ENCODE measurements at places on chromosomes 1 and 21.

- no peak for DNase-seq
Observed at GRCh38 chr21:35048183-35048601, 910 bp downstream of the RUNX1 start.

DNA sequence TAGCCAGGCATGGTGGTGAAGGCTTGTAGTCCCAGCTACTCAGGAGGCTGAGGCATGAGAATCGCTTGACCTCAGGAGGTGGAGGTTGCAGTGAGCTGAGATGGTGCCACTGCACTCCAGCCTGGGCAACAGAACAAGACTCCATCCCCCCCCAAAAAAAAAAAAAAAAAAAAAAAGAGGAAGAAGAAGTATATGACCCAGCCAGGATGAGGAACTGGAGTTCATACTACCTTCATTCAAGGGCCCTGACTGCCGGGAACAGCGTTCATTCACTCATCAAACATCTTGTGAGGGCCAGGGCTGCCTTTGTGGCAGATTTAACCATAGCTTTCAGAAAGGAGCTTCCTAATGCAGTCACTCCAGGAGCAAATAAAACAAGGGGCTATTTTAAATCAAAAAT lies 127.6 kb downstream of the MRPS6 start:
- DNase-seq: no peak

DNA sequence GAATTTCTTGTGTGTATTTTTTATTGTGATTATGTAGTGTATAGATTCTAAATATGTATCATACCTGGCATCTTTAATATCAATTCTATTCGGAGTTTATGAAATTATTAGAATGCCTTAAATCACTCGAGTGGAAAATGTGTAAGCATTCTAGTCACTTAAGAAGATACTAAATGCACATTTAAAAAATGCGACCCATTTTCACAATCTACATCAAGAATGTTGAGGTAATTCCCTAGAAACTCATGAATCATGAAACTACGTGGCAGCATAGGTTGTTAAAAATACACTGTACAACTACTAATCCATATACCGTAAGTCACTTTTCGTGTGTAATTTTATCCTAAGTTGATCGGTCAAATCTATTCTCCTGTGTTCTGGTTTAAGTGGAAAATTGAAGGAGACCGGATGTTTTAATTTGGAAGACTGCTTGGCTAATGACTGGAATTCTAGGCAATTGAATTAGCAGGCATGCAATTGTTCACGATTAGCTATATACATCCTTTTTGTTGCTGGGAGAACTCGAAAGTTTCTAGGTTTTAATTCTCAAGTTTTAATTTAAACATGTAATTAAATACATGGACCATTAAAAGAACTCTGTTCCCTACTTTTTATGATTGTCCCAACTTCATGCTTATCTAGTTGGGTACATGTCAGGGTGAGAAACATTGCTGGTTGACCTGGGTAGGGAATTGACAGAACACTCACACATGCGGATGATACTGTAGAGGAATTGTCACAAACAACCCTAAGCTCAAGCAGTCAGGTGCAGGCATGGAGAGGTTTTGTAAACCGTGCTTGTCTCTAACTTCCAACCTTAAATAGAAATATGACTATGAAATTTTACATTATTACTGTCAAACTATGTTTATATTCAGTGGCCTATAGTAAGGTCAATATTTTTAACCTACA lies 6.6 kb downstream of the ZBTB18 start:
- DNase-seq: no peak

DNA sequence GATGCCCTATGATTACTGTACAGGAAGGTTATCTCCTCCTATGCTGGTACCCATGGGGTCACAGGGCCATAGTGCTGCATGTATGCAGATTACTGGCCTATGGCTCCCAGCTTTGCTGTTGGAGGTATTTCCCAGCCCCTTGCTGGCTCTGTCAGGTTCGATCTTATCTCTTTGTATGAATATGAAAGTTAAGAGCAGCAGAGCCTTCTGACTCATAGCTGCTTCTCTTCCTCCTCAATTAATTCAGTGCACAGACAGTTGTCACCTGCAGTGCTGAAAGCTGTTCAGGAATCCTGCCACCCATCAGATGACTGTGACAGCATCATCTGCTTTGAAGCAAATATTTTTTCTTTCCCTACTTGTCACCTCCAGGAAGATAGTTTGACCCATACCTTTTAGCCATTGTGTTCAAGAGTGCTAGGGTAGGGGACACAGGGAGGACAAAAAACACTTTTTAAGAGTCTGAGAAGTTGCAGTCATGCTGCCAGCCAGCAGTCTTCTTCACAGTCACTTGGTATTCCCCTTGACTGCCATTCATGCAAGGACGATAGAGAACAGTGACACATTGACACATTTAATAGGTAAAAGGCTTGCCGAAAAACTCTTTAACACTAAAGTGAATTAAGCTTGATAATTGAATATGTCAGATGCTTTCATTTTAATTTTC lies 73.1 kb downstream of the KIF1B start:
- no peak for DNase-seq

- DNase-seq: no peak
Observed at GRCh38 chr1:112981426-112981825, 25.4 kb upstream of the SLC16A1 start.

DNA sequence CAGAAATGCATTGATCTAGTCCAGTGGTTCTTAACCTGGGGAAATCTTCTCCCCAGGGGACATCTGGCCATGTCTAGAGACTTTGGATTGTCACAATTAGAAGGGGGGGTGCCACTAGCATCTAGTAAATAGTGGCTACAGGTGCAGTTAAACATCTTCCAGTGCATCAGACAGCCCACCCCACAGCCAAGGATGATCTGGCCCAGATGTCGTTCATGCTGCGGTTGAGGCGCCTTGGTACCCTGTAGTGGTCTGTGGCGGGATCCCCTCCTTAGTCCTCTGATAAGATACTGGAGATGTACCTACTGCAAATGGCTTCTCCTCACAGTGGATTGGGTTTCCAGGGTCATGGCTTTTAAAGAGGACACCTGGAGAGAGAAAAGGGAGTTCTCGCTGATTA lies 69.8 kb downstream of the PRDM2 start:
- no peak for DNase-seq

DNA sequence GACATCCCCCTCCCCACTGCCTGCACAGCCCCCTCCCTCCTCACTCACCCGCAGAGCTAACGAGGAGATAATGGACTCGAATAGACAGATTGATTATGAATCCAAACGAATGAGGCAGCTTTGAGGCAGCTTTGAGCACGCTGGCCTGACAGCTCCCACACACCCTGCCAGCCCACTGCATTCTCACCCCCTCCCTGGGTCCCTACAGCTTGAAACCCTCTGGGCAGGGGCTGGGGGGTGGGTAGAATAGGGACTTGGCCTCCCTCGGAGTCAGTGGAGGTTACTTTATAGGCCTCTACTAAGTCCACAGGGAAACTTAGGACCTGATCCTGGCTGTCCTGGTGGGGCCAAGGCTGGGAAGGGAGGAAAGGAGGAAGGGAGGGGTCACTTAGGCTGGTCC lies 1.9 kb downstream of the NTRK1 start:
- no peak for DNase-seq

- DNase-seq: no peak
Observed at GRCh38 chr1:33875862-33876261, 12.0 kb downstream of the HMGB4 start.

Measured in stimulated activated CD4-positive, alpha-beta T cell treated with anti-CD3 and anti-CD28 coated beads, Interleukin-15, amount 100 ng/mL, for 1 hour (primary cell).